Hematopoietic multipotent progenitor cell (in vitro differentiated cells): ENCODE measurements at places on chromosomes 3 and 15.

GRCh38 chr15:99249270-99249841 is at the start of gene TTC23:
TTC23 (minus strand) TSS chr15:99249581; CDS start chr15:99228712, 20,869 bp downstream.
- DNase-seq = peak; percentile 28

DNA sequence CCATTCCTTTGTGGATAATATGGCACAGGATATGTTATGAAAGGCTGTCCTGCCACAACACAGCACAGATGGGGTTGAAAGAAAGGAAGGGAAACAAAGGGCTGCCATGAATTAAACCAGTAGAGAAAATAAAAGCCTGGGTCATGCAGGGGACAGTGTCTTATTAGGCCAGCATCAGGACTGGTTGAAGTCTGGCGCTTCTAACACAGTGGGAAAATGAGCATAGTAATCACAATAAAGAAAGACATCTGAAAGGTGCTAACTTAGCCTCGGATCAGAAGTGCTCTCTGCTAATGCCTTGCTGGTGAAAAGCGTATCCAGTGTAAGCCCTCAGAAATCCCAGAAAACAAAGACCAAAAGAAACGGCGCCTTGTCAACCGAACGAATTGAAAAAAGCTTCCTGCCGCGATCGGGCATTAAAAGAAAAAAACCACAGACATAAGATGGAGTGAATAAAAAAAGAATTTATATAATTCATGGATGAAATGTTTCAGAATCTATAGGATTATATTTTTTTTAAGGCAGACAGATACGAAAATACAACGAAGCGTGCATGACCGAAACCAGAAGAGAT is 566 bp upstream of the MKRN3 start:
- DNase-seq = no peak

DNA sequence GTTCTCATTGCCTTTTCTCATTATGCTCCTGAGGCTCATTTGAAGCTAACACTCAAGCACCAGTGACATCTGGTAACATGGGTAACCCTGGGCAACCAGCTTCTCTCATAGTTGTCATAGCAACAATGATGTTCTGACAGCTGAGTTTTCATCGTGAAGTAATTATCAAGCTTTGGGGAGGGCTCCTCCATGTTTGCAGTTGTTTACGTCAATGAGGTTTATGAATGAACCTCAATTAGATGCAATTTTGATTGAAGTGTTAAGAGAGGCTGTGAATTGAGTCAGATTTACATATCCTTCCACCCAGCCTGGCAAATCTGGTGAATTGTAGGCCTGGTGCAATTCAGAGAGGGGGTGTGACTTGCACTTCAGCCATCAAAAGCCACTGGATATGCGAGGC is 119.3 kb upstream of the CHD2 start:
- no peak for DNase-seq

- no peak for DNase-seq
These were observed 76.2 kb upstream of the ADAMTS9 start for GRCh38 chr3:64763980-64764379.

GRCh38 chr15:93438310-93438709 is 349.3 kb upstream of the RGMA start:
- no peak for DNase-seq

- no peak for DNase-seq
These were observed 67.6 kb downstream of the DAPK2 start for GRCh38 chr15:63978511-63979261.

- no peak for DNase-seq
These were observed 355.6 kb upstream of the THRB start for GRCh38 chr3:24850245-24850644.

- DNase-seq = no peak
These were observed 85.7 kb downstream of the VGLL4 start for GRCh38 chr3:11558002-11558401.

DNA sequence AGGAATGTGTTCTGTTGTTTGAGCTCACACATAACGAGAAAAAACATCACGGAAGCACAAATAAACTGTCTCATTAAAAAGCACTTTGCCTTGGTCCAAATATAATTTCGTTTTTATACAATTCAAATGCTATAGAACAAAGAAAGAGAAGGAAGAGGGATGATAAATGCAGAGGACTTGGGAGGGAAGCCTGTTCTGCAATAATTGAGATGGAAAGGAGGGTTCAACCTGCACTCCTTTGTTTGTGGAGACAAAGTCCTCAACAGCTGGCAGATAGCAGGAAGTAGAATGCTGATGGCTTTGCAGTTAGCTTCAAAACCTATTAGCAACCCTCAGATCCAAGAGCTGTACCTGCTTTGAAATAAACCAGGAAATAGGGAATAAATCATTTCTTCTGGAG is 1010.8 kb downstream of the FHIT start:
- DNase-seq = no peak

- no peak for DNase-seq
These were observed 103.7 kb downstream of the MYH15 start for GRCh38 chr3:108406661-108407206.

DNA sequence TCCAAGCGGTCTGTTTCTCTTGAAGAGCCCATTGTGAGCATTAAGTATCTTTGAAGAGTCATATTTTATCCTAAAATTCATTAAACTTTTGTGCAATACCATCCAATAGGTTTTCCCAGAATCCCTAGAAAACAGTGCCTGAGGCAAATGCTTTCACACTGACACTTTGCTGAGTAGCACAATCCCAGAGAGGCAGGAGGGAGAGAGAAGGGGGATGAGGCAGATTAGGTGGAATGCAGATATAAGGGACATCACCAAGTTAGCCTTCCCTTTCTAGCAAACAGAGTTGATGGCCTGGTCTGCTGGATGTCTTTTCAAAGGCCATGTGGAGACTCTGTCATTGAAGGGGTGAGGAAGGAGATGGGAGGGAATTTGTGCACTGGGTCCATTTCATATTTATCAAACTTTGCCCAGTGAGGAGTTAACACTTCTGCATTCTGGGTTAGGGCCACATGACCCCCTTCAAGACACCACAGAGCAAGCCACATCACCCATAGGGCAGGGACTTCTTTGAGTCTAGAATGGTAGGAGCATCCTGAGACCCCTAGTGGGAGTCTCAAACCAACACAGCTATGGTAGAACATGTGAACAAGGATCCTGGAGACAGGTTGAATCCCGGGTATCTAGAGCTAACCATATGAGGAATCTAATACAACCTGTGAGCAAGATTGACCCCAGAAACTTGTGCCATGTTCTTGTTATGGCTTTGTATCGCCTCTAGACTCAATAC is 32.0 kb upstream of the SEMA6D start:
- no peak for DNase-seq

DNA sequence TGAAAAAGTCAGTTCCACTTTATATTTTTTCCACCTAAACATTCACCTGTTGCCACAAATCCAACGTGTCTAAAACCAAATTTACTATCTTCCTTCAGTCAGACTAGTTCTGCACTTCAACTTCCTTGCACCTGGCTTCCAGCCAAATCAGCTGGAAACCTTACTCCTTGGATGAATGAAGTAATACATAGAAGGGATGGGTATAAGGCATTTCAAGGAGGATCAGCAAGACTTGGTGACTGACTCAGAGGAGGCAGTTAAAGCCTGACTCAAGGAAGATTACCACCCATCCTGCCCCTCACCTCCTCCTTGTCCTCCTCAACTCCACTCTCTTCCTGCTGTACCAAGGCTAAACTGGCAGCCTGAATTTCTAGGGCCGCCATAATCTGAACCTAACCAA is 37.1 kb downstream of the QTRT2 start:
- no peak for DNase-seq

GRCh38 chr15:100695048-100695447 is 92.7 kb downstream of the ASB7 start:
- no peak for DNase-seq

GRCh38 chr15:80163217-80163616 is 10.4 kb downstream of the FAH start:
- DNase-seq = no peak

- no peak for DNase-seq
These were observed 19.8 kb upstream of the PIGZ start for GRCh38 chr3:196988241-196989029.

DNA sequence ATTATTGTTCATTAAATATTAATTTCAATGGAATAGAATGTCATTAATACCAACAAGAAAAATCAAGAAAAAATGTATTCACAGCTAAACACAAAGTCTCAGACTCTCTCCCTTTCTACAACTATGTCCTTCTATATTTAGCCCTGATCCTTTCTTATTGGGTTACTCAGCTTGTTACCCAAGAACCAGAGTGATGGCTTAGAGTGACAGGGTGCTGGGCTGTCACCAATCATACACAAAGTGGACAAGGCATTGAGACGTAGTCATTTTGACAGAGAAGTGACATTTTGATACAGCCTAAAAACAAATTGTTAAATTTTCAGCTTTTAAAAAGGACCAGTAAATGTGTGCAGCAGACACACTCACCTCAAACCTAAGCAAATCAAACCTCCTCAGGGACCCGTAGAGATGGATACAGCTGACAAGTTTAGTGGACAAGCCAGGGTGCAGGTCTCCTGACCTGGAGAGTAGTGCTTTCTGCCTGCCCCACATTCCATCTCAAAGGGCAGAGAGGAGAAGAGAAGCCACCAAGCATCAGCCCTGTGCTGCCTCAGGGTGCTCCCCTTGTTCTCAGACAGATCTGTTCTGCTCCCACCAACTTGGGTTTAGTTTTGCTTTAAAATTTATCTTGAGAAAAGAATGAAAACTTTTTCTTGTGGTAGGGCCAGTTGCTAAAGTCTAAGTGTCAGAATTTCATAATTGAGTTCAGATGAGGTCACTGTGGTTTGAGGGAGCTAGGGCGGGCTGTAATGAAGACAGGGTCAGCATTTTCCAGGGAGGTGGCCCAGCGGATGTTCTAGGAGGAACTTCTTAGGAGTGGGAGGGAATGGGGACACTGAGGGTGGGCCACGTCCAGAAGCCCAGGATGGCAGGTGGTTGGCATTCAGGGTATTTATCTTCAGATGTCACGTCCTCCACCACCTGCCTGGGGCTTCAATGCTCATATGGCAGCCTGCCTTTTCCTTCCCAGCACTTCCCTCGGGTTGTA is 136.5 kb upstream of the TBL1XR1 start:
- peak; percentile 39 for DNase-seq

GRCh38 chr3:159448902-159449301 is 539.7 kb upstream of the IL12A start:
- DNase-seq = no peak

DNA sequence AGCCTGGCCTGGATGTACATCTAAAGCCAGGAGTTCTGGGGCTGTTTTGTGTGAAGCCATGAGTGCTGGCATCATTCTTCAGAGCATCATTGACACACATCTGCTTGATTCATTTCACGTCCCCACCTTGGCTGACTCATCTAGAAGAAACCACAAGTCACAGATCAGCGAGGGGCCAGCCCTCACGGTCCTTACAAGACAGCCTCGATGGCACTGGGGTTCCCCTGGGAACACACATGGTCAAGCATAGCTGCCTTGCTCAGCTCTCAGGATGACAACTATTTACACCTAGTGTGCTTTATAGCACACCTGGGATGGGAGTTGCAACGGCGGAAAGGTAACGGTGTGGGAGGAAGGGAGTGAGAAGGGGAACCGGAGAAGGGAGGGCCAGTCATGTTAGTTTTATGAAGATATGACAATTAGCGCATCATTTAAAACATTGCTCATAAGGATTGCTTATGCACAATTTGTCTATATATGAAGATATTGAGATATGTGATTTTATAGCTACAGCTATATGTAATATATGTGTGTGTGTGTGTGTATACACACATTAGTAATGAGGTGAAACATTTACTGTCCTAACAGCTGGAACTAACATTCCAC is 227.1 kb downstream of the RPLP1 start:
- DNase-seq = no peak

DNA sequence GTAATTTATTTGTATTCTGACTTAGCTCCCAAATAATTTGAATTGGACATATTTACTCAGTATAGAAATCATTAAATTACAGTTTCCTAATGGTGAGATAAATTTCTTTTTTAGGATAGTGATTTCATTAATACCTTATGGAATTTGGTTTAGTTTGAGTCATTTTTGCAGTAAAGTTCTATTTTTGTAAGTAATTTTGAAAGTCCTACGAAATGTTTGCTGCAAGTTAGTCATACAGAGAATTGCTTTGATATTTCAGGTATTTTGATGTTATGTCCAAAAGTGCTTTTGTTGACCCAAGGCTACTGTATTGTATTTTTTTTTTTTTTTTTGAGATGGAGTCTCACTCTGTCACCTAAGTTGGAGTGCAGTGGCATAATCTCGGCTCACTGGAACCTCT is 41.7 kb downstream of the TCF12 start:
- DNase-seq = no peak

GRCh38 chr3:23099677-23100076 is 103.5 kb upstream of the UBE2E2 start:
- DNase-seq = no peak

GRCh38 chr3:31610700-31611275 is 78.1 kb downstream of the STT3B start:
- no peak for DNase-seq

- DNase-seq = peak; percentile 32
These were observed 19.2 kb downstream of the P3H2 start for GRCh38 chr3:190101320-190102011.

DNA sequence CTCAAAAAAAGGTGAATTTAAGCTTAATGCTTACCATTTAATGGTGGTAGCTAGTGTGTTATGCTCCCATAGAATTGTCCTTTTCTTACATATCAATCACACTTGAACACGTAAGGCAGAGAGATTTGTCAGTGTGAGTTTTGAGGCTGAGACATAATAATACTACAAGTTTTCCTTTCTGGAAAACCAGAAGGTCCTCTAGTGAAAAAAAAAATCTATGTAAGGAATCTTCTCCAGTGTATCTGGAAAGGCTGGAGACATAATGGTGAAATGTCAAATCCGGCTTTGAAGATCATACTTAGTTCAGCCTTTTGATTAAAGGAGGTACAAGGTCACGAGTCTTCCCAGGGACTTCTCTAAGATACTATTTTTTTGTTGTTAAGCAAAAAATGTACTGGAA is 3.4 kb downstream of the TSC22D2 start:
- DNase-seq = no peak

- no peak for DNase-seq
These were observed 18.1 kb downstream of the METTL6 start for GRCh38 chr3:15409239-15409638.

- DNase-seq = no peak
These were observed 157.6 kb downstream of the SHQ1 start for GRCh38 chr3:72690629-72691028.

DNA sequence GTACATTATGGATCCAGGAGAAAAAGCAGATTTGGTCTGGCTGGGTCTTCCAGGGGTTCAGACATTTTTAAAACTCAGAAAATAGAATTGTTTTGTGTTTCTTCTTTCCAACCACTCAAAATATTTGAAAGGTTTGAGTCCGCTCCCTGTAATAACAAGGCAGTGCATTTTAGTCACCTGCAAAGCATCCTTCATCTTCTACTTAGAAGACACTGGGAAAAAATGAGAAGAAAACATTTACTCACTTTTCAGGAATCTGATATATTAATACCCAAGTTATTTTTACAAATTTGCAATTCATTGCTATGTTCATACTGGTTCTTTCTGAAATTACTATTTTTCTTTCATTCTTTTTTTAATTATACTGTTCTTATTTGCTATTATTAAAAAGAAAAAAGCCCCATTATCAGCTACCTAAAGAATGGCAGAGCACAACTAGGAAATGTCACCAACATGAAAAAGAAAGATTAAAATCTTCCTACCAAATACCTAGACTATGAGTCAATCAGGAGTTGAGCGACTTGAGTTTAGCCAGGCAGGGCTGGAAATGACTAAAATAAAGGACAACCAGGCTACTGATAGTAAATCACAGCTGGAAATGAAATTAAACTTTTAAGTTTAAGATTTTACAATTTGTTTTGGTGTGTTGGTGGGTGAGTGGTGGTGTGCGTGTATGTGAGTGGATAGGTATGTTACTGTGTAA is 280.3 kb upstream of the THBS1 start:
- no peak for DNase-seq
